ENCODE measurements at places on chromosomes 4 and X.

DNA sequence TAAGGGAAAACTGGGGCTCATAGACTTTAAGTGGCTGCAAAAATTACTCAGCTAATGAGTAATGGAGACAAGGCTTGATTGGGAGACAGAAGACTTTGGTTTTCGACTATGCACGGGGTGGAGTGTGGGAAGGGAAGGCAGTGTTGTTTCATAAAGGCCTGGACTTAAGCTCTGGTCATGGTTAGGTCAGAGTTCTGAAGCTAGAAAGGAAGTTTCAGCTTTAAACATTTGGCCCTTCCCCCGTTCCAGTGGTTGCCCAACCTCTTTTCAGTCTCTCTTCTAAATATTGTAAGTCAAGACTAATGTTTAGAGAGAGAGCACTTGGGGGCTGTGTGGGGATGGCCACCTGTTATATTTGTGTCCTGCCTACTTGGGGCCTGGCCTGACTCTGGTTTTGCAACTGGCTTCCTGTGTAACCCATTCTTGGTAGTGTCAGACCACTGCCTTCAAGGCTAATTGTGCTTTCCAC, 21.0 kb downstream of the MSN start:
- DNase-seq, result peak; percentile 39

DNA sequence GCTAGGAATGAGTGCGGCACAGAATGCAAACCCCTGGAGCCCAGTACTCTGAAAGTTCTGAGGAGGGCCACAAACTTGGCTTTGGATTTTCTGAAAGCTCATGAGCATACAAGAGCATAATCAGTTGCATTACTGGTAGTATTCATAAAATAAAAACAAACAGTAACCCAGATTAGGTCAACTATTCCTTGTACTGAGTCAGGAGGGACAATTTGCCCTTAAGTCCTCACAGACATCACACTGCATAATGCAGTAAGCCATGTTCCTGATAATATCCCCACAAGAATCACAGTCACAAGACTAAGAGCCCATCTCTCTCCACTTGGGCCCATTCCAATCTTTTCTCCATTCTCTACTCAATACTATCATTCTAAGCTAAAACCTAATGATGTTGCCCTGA, 126.9 kb upstream of the NEIL3 start:
- no peak for DNase-seq

DNA sequence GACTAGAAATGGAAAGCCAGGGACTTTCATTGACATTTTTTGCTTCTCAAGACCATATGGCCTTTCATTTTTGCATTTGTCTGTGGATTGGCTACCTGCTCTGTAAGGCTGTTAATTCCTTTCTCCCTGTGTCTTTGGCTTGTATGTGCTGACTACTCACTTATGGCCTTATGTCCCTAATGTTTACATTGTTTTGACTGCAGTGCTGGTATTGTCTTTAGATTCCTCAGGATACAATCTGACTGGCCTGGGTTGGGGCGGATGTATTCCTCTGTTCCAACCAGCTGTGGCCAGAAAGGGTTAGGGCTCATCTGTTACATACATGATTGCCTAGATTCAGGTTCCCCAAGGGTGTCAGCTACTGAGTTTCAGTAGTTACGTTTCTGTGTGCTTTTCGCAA, 108.1 kb downstream of the RAPGEF2 start:
- no peak for DNase-seq

- DNase-seq, result no peak
Measured at GRCh38 chr4:94208918-94209317, 1.3 kb downstream of the SMARCAD1 start.

- no peak for DNase-seq
Measured at GRCh38 chr4:138399081-138399480, 156.9 kb upstream of the SLC7A11 start.

- DNase-seq, result no peak
Measured at GRCh38 chrX:105695451-105695850, 126.9 kb upstream of the NRK start.

- no peak for DNase-seq
Measured at GRCh38 chrX:50644496-50644895, 169.5 kb downstream of the SHROOM4 start.

GRCh38 chr4:139223682-139224317, 46.8 kb upstream of the ELF2 start:
- DNase-seq, result no peak

DNA sequence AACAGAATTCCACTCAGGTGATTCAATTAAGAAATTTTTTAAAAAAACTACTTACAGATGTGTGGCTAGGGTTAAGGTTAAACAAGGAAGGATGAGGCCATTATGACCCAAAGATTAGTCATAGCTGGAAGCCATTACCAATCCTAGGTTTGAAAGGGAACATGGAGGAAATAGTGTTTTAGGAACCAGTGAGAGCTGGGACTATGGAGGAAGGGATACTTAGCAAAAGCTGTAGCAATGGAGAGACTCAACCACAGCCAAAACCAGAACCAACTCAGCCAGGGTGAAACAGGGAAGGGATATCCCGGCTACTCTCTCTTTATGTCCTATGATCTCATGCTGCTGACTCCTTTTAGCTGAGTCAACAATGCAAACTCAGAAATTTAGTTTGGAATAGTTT, 148.6 kb upstream of the CNKSR2 start:
- DNase-seq, result no peak

DNA sequence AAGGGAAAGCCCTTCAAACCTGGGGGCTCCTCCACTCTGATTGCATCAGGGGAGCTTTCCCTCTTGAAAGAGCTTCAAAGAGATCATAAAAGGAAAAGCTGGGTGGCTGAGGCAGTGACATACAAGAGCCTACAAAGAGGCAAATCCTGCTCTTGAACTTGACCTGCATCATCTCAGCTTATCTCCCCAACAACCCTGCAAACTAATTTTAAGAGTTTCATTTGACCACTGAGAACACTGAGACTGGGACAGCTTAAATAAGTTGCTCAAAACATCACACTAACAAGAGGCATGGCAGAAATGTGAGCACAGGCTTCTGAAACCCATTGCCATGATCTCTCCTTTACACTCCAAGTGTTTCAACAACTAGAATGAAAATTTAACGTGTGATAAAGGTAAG, 101.6 kb upstream of the PPARGC1A start:
- no peak for DNase-seq

DNA sequence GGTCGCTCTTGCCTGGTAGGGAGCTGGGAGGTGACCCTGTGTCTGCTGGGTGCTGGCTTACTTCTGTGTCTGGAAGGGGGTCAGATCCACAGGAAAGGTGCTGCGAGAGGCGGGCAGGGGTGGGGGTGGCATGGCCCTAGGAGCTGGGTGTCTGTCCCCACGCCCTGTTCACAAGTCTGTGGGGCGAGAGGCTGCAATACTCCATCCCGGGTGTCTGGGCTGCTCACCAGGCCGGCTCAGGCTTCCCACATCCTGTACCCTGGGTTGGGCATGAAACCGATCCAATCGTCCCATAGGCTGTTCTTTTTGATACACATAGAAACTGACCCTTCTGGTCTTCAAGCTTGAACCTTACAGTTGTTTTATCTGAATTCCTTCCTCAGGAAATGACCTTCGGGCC, 993 bp upstream of the CTAG2 start:
- DNase-seq, result no peak

- DNase-seq, result no peak
Measured at GRCh38 chr4:186695392-186695791, 28.3 kb downstream of the FAT1 start.

- no peak for DNase-seq
Measured at GRCh38 chr4:60897415-60897814, 302.7 kb upstream of the ADGRL3 start.

DNA sequence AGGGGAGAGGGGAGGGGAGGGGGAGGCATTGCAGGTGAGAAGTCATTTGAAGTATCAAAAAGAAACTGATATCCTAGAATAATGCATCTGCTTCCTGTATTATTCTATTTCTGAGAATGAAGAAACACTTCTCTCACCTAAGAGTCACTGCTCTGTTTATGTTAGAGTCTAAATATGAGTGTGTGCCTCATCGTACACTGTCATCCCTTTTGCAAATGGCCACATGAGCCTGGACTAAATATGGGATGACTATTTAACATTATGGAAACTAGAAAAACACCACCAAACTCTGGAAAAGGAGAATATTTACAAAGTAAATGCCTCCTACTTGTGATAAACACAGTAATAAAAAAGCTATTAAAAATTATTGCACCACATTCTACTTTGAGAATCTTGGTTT, 146.4 kb upstream of the NOCT start:
- no peak for DNase-seq

GRCh38 chr4:36914106-36914505, 330.4 kb upstream of the NWD2 start:
- DNase-seq, result no peak

GRCh38 chrX:30798810-30799209, 90.2 kb downstream of the TAB3 start:
- no peak for DNase-seq

DNA sequence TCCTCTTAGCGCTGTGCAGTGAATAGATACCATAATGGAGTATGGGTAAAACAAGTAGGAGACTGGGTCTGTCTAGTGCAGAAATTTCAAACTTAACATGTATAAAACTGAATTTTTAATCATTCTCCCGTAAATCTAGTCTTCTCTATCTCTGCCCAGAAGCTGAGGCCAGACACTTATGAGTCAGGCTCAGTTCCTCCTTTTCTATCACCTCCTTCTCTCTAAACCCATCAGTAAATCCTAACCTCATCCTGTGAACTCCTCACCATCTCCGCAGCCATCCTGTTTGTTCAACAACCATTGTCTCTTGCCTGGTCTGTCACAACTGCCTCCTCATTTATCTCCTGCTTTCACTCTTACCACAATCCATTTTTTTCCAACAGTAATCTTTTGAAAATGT, 19.8 kb upstream of the SGMS2 start:
- DNase-seq, result no peak

DNA sequence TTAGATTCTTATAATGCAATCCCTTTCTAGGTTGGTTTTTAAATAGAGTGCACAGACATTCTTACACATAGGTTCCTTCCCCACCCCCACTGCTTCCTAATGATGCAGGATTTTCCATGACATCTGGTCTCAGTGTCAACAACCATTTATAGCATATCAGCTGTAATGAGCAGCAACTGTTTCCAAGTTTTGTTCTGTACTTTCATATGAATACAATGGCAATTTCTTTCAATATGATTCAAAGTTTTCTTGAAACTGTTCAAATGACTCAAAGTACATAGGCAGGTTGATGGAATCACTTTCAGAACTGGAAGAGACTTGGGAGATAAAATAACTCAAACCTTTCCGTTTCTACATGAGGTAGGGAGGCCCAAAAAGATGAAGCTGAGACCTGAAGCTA, 220.7 kb downstream of the CAMK2D start:
- DNase-seq, result no peak

DNA sequence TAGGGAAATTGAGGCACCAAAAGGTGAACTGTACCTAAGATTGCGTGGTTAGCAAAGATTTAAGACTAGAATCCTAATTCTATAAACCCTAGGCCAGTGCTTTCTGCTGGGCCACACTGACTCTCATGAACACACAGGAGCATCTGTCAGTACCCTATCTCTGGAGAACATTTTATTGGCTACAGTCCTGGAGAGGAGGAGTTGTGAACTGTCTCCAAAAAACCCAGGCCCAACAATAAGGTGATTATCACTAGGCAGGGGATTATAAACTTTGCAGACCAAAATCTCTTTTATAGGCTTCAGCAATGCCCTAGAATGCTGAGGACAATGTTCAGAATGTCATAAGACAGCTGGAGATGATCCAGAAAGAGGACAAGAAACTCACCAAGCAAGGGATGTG, 24.1 kb downstream of the OPHN1 start:
- DNase-seq, result no peak

DNA sequence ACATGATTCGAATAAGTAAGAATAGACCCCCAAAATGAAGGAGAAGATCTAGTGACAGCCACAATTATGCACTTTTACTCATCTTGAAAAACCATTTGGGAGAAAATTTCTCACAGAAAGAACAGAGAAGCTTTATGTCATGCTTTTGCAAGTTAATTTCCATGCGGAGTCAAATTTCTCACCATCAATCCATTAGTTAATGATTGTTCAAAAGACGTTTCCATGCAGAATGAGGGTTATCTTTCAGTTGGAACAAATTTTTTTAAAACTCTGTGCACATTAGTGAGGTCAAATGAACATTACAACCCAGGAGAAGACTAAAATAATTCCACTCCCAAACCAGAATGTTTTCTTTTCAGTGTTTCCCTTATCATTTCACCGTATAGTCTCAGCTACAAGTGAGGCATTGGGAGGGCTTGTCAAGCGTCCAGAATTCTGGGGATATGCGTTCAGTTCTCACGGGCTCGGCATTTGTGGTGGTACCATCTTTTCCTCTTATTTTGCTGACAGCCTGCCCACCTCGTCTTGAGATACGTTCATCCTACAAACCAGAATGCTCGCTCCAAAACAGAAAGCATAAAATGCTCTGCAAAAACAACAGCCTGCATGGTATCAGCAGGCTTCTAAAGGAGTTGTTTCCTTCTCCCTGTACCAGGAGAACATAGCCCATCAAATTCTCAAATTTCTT, 130.8 kb upstream of the TBL1X start:
- DNase-seq, result no peak
